Fibroblast of skin of right biceps (primary cell): ENCODE measurements at places on chromosomes 7 and 10.

- DNase-seq = no peak
Observed at GRCh38 chr7:37899712-37900247, 16.8 kb downstream of the SFRP4 start.

GRCh38 chr10:1396297-1396635 lies 340.1 kb downstream of the WDR37 start:
- no peak for DNase-seq

GRCh38 chr7:158458096-158458495 lies 129.5 kb downstream of the PTPRN2 start:
- no peak for DNase-seq

DNA sequence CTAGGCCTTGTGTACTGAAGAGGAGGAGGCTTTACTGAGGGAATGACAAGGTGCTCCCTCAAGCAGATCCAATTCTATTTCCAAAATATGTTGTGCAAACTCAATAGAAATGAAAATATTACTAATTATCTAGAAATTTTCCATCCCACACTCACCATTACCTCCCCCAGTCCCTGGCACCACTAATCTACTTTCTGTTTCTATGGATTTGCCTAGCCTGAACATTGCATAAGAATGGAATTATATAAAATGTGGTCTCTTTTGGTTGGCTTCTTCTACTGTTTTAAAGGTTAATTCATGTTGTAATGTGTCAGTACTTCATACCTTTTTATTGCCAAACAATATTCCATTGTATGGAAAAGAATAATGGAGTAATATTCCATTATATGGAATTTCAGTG lies 18.7 kb upstream of the NUB1 start:
- no peak for DNase-seq

DNA sequence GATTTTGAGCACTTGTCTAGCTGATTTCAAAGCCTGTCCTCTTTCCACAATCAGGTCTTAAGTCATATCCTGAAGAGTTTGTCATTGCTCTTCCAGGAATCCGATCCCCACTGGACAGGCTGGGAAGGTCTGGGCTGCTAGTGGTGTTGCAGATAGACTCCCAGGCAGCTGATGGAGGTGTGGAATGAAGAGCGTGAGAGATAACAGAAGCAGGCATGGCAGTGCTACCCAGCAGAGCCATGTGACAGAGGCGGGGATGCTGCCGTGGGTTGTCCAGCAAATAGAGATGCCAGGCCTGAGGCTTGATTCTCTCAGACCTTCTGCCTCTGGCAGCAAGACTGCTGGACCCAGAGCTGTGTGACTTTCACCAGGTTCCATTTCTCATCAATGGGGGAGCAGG lies 116.5 kb upstream of the EEPD1 start:
- peak; percentile 25 for DNase-seq

DNA sequence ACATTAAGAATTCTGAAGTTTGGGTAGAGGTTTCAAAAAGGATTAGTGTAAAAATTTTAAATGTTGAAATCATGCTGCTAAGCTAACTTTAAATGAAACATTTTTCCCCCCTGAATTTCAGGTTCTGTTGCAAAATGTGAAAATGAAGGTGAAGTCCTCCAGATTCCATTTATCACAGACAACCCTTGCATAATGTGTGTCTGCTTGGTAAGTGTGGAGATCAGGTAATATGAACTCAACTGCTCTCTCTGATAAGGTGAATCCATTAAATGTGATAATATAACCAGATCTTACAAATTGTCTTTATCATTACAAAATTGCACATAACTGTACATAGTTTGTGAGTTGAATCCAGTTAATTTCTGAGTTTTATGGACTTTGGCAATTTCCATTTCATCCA lies 1.4 kb downstream of the BMPER start:
- DNase-seq = no peak

DNA sequence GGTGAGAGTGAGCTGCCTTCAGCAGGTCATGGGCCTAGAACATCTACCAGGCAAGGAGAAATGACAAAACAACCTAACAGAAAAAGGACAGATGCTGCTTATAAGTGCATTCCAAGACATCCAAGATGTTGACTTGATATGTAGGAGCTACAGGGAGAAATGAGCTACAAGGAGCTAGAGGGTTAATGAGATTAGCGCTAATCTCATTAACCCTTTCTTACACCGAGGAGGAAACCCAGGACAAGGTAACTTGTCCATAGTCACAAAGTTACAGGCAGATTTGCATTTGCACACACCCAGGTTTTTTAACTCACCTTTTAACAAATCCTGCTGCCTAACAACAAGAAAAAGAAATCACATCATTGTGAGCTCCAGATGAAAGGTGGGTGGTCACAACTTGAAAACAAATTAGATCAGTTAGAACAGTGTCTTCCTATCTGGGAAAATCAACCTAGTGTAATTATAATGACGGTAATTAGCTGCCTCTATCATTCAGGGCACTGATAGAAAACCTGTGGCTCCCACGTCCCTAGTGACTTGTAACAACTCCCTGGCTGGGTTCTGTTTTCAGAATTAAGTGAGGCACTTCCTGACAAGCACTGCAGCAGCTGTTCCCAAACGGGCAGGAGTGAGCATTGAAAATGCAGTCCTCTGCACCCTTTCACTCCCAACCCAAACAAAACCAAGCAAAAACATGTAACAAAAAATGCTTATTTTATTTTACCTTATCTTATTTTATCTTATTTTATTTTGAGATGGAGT lies 5.7 kb downstream of the KIAA1549 start:
- DNase-seq = no peak

GRCh38 chr7:117667456-117667855 lies 187.6 kb downstream of the CFTR start:
- DNase-seq = peak; percentile 3

DNA sequence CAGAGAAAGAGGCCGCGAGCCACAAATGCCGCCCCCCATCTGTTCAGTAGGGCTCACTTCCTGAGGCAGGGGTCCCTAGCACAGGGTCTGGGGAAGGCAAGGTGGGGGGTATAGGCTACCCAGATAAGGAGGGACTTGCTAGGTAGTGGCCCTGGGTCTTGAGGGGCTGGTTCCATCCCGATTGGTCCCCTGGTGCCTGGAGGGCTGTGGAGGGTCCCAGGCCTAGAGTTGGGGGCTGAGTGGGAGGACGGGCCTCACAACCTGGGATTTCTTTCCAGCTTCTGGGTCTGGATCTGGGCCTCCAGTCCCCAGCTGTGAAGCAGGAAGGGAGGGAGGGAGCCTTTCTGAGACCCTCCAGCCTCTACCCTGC lies 75.1 kb upstream of the EN2 start:
- DNase-seq = no peak

DNA sequence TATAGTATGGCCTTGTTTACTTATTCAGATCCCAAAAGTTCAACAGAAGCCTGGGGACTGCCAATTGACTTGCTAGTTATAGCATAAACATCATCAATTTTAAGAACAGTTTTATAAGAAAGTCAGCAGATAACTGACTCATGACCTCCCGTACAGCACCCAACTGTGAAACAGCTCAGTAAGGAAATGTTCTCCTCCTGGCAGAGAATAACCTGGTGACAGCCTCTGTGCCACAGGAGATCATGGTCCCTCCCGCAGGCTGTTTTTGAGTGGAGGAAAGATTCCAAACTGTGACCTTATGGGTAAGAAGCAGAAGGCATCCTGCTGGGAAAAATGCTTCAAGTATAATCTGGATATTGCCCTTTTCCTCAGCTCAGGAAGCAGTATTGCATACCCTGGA lies 182.5 kb downstream of the SEMA3D start:
- no peak for DNase-seq

DNA sequence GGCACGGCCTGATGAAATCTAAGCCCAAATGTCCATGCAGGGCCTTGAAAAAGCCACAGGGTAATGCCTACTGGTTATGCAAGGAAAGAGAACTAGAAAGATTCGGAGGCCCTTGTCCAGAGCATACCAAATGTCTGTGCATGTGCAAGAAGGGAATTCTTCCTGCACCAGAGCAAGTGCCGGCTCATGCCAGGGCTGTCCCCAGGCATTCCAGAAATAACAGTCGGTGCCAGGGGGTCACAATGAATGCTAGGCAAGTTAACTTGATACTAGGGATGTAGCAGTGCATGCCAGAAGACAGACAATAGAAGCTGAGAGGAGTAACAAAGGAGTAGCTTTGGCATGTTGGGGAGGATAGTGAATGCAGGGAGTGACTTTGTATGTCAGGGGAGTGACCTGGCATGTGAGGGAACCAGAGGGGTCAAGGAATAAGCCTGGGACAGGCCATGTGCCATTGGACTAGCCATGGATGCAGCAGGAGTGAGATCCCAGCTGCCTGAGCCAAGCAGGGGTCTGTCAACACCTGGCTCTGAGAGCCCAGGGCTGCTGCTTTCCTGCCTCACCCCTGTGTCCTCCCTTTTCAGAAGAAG lies 119.5 kb upstream of the UNC5B start:
- no peak for DNase-seq

DNA sequence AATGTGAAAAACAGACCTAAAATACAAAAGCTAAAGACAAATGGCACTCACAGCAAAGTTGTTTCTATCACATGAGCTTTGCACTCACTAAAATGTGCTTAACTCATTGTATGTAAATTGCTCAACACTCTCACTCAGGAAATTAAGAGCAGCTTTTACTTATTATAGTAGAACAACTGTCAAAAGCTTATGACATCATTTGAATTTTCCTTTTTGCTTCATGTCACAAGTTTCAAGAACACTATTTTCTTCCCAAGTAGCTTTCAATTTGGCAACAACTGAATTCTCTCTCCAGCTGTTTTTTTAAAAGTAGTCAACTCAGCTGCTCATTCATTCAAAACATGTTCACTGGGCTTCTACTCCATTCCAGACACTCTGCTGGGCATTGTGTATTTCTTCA lies 46.9 kb downstream of the ATE1 start:
- peak; percentile 19 for DNase-seq

DNA sequence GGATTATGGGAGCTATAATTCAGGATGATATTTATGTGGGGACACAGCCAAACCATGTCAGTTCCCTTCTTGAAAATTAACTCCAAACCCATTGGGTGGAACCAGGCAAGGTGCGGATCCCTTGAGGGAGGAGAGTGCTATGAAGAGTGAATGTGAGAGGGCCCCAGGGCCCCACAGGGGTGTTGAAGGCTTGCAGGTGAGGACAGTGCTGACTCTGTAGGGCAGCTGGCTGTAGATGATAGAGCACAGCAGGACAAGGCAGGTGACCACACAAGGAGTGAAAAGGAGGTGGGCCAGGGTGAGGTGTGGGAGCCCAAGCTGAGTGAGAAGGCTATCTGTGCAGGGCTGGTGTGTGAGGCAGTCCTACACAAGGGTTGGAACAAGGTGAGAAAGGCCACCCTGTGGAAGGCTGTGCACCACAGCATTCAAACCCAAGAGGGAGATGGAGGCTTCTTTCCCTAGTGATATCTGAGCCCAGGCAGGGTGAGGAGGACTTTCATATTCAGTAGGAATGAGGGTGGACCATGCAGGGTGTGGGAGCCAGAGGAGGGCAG lies 746.0 kb upstream of the CELF2 start:
- no peak for DNase-seq

- no peak for DNase-seq
Observed at GRCh38 chr7:98984126-98984525, 105.8 kb downstream of the TRRAP start.

GRCh38 chr10:123608047-123608446 lies 58.1 kb upstream of the GPR26 start:
- no peak for DNase-seq

DNA sequence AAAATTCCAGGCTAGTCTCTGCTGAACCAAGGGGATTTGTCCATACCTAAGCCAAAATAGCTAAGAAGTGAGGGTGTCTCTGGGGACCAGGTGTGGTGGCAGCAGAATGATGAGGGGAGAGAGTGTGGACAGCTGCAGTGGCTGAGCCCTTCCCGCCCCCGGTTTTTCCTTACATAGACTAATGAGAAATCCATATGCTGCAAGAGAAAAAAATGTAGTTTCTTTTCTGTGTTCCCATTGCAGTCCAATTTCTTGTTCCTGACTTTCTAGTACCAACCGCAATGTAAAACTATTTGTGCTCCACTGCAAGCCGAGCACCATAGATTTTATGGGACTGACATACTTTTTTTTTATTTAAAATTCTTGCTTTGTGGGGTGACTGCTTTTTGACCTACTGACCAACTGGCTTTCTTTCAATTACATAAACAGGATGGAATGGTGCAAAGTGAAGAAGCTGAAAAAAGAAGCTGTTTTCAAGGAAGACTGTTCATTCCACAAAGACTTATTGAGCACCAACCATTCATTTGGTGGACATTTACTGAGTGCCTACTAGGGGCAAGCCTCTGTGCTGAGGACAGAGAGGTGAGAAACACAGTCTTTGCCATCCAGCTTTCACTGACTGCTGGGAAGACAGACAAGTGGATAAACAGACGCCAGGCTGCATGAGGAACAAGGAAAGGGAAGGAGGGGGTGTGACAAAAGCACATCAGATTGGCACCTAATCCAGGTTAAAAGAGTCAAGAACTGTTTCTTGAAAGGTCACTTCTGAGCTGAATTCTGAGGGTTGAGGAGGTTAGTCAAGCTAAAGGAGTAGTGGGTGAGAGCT lies 9.8 kb downstream of the CEP41 start:
- peak; percentile 93 for DNase-seq

- no peak for DNase-seq
Observed at GRCh38 chr7:92563345-92563744, 26.8 kb downstream of the FAM133B start.

- DNase-seq = peak; percentile 25
Observed at GRCh38 chr7:86904949-86905834, 154.3 kb downstream of the ELAPOR2 start.

GRCh38 chr10:114685456-114685855 lies 27.4 kb upstream of the ABLIM1 start:
- no peak for DNase-seq

- DNase-seq = no peak
Observed at GRCh38 chr10:33533612-33534011, 199.1 kb upstream of the NRP1 start.

DNA sequence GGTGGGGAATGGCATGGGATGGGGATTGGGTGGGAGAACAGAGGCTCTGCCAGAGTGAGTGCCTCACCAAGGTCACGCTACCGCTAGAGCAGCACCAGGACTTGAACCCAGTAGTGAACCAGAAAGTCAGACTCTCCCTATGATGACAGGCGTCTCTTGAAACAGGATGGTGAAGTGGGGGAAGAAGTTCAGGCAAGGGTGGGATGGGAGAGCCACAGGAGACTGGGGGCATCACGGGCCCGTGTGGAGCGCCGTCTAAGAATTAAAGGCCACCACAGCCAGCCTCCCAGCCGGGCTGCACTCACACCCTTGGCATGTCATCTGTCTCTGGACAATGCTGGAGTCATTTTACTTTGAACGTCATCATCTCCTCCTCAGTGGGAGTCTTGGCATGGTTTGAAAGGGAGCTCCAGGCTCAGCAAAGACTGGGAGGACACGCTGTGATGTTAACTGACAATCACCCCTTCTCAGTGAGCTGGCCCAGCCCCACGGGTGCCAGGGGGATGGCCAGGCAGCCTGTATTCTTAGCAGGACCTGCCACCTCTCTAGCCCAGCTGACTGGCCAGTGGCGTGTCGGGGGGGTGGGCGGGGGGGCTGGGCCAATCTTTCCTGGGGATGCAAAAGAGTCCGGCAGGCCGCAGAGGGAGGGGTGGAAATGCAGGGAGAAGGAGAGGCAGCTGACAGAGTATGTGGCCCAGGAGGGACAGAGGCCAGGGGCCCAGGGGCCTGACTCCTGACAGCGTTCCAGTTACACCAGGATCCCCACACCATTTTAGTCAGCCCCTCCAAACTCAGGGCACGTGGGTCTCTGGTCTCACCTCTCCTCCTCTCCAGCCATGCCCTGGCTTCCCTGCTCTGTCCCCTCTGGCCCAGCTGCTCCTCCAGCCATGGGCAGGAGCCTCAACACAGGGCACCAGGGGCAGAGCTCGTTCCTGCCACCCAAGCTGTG lies 96.2 kb downstream of the VOPP1 start:
- DNase-seq = peak; percentile 79

GRCh38 chr7:54917613-54918391 lies 101.0 kb upstream of the EGFR start:
- DNase-seq = no peak
